ENCODE measurements at places on chromosomes 7 and 10.

DNA sequence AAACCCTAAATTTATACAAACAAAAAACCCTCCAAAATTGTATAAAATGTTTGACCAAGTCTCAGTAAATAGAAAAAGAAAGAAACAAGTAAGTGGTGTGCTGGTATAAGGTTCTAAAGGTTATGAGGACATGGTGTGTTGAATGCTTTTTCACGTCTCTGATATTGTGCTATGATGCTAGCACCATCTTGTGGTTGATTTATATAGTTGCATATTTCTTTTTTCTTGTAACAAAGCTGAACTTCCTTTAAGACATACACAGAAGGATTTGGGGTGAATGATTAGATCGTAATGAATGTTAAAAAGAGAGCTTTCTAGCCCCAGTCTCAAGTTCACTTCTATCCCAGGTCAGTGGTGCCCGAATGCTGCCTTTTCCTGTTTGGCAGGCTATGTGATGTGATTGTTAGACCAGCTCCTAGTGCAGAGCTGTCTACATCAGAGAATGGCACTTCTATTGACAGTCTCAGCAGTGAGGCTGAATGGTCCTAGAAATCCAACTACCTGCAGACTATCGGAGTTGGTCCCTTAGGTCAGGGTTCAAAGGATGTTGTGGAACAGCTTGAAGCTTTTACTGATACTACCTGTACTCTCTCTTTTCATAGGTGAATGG lies 25.0 kb downstream of the VTI1A start:
- DNase-seq = no peak

DNA sequence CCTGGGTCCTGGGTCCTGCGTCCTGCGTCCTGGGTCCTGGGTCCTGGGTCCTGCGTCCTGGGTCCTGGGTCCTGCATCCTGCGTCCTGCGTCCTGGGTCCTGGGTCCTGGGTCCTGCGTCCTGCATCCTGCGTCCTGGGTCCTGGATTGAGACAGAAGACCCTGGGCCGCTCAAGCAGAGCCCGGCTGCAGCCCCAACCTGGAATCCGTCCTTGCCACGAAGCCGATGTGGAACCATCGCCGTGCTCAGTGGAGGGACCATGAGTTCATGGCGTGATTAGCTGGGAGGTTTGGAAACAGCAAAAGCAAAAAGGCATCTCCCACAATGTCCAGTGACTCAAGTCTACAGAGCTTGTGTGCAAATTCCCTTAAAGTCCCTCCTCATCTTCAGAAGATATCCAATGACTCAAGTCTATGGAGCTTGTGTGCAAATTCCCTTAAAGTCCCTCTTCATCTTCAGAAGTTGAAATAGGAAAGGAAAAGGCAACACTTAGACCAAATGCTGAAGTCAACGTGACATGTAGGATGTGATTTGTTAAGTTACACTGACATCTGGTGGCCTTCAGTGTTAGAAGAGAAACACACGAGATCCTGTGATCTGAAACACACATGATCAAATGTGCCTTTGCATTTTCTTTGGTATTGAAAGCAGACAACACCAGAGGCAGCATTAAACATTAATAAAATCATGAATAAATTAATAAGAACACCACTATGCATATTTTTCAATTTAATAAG lies 179.9 kb downstream of the PTPRN2 start:
- no peak for DNase-seq

- no peak for DNase-seq
Measured at GRCh38 chr7:95318501-95319100, 5.7 kb downstream of the PON1 start.

DNA sequence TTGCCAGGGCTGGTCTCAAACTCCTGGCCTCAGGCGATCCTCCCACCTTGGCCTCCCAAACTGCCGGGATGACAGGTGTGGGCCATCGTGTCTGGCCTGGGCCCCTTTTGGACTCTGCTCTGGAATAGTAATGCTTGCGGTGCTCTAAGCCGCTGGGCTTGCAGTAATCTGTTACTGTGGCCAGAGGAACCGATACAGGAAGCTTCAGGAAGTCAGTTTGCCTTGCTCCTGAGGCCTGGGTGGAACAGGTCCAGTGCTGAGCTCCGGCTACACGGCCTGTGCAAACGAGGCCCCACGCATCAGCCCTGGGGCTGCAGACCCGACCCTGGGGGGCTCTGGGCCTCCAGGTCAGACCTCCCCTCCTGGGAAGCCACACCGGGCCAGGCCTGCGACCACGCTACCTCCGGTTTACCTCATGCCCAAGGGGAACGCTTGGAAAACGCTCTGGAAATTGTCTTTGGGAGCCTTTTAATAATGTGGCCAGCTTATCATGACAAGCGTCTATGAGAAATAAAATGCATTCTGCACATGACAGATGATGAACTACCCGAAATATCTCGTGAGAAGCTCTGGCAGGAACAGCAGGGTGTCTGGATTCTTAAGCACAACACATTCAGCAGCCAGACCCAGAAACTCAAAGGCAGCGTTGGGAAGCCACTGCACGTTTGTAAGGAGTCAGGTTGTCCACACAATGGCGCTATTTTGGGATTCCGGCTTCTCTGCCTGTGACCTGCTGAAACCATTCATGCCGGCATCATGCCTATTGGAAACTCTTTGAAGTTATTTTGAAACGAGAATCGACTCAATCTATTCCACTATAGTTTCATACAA lies 10.1 kb upstream of the ADAP1 start:
- DNase-seq = no peak

DNA sequence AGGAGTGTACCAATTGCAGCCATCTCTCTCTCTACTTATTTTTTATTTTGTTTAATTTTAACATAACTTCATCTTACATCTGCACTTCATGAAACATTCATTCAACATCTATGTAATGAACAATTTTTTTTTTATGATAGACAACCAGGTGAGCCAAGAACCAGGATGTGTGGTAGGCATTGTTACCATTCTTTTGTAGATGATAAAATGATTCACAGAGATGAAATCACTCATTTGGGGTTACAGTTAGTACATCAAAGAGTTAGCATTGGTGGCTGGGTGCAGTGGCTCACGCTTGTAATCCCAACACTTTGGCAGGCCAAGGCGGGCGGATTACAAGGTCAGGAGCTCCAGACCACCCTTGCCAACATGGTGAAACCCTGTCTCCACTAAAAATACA lies 127.8 kb downstream of the HDAC9 start:
- DNase-seq = no peak

DNA sequence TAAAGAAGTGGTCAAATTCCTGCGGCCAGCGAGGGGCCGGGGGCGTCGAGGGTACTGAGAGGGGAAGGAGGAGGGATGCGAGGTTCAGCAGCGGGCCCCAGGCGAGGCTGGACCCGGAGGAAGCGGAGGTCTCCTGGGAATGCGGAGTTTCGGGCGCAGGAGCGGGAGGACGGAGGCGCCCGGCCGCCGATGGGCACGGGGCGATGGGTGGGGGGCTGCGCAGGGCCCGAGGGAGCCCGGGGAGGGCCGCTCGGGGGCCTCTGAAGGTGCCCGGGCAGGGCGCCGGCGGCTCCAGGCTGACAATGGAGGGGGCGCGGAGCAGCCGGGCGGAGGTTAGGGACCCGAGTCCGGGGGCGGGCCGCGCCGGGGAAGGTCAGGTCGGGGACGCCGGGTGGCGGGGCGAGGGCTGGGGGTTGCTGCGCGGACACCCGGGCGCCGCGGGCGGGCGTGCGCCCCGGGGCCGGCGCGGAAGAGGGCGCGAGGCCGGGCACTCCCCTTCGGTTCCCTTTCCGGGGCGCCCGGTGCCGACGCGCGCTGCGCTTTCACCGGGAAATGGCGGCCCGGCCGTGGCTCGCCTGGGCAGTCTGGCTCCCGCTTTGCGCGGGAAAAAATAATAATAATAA lies 683 bp downstream of the MACROH2A2 start:
- DNase-seq = no peak
